ENCODE measurements at places on chromosomes 6 and 20.

- no peak for DNase-seq
Observed at GRCh38 chr6:157741948-157742556, 81.0 kb upstream of the SNX9 start.

DNA sequence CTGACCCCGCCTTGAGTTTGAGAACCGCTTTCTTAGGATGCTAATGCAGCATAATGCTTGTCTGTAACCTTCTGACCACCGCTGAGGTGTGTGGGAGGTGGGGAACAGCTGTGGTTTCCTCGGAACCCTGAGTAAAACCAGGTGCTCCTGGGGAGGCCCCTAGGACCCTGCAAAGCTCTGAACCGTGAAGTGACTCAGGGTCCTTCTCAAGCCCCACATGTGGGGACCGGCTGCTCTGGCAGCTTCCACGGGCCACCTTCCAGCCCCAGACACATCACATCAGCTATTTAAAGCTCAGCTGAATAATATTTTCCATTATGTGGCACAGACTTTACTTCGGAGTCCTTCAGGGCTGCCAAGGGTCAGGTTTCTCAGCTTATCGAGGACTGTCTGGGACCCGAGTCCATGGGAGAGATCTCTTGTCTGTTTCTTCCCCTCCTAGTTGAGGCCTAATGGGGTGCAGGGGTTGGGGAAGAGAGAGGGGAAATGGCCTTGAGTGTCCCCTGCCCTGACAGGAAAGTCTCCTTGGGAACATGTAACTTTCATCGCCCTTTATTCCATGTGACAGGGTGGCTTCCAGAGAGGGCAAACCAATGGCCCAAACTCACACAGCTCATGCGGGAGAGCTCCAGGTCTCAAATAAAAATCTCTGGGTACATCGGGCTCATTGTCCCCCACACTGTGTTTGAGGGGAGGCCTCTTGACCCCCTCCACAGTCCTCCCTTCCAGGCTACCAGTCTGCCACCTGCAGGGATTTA, 186.1 kb upstream of the SLC24A3 start:
- DNase-seq: peak; percentile 21

DNA sequence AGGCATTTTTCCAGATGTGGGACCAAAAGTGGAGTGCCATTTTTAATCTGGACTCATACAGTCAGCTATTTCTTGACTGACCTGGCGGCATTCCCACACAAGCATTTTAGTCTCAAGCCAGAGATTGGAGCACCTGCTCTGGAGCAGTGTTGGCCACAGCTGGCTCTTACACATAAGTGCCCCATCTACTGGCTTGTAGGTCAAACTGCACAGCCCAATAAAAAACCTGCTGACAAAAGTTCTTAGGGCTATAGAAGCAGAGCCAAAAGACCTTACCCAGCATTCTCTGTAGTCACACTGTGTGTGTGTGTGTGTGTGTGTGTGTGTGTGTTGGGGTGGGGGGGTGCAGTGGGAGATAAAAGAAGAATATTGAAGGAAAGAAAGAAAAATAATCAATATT, 38.6 kb upstream of the SENP6 start:
- DNase-seq: no peak

- DNase-seq: no peak
Observed at GRCh38 chr6:7786214-7786661, 60.3 kb downstream of the BMP6 start.

DNA sequence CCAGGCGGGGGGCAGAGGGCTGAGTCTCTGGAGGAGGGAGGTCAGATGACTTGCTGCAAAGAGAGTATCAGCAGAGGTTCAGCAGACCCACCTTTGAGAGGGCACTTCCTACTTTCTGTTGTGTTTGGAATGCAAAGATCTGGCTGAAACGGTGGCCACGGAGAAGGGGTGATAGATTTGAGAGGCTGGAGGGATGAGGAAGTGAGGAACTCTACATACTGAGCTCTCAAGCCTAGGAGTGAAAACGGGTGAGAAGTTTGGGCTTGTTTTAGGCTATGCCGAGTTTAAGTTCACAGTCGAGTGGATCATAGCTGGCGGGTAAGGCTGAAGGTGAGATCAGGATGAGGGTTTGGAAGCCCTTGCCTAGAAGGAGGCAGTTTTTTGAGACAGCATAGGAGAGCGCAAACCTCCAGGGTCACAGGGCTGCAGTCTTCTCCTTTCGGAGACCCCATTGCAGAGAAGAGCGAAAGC, 477 bp upstream of the ITPA start:
- DNase-seq: no peak

DNA sequence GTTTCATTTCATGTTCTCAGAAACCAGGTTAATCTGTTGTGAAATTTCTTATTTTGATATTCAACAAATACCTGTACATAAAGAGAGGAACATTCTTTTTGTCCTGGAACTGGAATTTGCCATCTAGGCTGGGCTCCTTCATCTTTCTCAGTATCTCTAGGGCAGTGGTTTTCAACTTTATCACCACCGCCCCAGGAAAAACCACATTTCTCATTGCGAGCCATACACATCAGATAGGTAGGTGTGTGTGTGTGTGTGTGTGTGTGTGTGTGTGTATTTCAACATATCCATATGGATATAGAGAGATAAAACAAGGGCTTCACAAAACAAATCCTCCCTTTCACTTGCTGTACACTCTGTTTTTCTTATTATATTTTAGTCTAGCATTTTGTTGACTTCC, 24.1 kb downstream of the BFSP1 start:
- no peak for DNase-seq

DNA sequence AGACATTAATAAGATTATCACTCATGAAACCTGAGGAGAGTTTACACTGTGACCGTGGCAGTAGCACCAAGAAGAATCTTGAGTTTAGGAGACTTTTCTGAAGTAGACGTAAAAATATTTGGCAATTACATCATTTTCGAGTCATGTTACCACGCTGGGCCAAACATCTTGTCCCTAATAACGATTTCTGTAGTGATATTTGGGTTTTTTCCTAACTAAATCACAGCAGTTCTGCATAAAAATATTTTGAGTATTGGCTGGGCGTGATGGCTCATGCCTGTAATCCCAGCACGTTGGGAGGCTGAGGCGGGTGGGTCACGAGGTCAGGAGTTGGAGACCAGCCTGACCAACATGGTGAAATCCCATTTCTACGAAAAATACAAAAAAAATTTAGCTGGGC, 262.4 kb downstream of the PHF3 start:
- DNase-seq: no peak

- no peak for DNase-seq
Observed at GRCh38 chr6:9984607-9985006, 430.3 kb downstream of the TFAP2A start.
